ENCODE measurements at places on chromosomes 7 and 10.

- no peak for DNase-seq
These were observed 140.3 kb downstream of the MACC1 start for GRCh38 chr7:20076835-20077234.

DNA sequence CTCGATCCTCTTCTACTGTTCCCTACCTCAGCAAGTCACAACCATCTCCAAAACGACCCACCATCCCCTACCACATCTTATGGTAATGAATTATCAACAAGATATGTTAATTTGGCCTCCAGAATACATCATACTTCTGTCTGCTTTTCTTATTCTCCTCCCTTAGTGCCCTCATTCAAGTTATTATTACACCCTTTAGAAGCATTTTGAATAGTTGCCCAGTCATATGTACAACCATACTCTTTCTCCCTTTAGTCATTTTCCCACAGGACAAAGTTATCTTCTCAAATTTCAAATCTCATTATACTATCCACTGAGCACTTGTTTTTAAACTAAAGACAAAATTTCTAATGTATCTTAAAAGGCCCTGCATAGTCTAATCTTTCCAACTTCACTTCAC is 71.0 kb downstream of the GNAT3 start:
- DNase-seq: no peak

- DNase-seq: no peak
These were observed 116.0 kb downstream of the SLIT1 start for GRCh38 chr10:97069576-97070362.

- DNase-seq: no peak
These were observed 36.2 kb upstream of the CFAP46 start for GRCh38 chr10:132978542-132978941.

DNA sequence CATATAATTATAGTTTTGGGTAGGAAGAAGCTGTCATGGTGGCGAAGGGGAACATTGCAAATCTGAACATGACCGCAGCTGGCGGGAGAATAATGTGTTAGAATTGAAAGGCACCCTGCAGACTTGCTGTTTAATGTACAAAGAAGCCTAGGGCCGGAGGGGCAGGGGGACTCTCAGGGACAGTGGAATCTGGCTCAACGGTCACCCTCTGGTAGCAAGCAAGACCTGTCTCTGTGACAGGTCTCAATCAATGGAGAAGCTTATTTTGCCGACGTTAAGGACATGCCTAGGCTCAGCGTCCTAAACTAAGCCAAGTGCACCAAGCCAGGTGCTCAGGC is 177.3 kb downstream of the NSUN6 start:
- no peak for DNase-seq

- DNase-seq: no peak
These were observed 829 bp downstream of the CHRM2 start for GRCh38 chr7:136869001-136869961.

GRCh38 chr10:19283285-19283684 is 234.7 kb downstream of the MALRD1 start:
- DNase-seq: no peak

GRCh38 chr10:7283246-7283645 is 127.6 kb downstream of the SFMBT2 start:
- DNase-seq: no peak

DNA sequence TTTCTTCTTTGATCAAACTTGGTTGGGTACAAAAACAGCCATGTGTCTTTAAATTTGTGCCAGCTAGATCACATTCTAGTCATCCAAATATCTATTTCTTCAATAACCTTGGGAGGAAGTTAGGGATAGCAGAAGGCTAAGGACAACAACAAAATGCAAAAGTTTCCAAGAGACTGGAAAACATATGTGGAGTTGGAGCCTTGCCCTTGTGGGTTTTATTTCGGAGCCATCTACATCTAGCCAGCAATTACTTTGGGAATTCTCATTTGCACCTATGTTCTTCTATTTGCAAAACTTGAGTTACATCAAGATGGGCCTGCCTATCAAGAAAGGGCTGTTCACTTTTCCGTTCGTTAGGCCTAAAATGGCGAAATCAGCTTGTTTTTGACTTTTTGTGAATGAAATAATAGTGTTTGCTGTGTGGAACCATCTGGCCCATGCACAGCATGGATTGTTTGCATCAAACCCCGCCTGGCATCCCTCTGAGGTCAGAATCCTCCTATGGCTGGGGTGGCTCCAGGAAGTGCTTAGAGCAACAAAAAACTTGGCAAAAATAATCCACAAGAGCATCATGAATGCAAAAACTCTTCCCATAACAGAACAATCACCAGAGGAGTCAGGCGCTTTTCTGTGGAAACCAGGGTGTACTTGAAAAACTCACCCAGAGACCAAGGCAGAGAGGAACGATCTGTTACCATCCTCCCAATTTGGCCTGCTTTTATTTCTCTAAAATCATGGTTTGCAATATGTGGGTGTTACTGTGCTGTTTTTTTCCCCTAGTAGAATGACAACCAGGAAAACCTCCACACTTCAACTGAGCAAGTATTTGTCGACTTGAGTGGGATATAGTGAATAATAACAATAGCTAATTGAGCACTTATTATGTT is 36.2 kb upstream of the XPNPEP1 start:
- DNase-seq: no peak

- no peak for DNase-seq
These were observed 19.1 kb downstream of the ADAM12 start for GRCh38 chr10:126369125-126369710.

DNA sequence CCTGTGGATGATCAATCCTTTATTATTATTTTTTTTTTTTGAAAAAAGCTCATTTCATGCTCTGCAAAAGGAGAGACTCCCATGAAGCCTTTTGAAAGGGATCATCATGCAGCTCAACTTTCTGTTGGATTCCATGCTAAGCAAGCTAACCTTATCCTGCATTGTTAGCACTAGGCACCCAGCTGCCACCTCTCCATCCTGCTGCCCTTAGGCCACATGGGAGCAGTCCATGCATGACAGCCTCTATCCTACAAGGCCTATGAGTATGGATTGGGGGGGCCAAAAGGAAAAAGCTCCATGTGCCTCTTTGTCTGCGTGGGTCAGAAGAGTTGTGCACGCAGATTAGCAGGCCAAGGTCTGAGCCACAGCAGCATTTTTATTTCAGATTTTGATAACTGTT is 19.2 kb downstream of the SMNDC1 start:
- no peak for DNase-seq

DNA sequence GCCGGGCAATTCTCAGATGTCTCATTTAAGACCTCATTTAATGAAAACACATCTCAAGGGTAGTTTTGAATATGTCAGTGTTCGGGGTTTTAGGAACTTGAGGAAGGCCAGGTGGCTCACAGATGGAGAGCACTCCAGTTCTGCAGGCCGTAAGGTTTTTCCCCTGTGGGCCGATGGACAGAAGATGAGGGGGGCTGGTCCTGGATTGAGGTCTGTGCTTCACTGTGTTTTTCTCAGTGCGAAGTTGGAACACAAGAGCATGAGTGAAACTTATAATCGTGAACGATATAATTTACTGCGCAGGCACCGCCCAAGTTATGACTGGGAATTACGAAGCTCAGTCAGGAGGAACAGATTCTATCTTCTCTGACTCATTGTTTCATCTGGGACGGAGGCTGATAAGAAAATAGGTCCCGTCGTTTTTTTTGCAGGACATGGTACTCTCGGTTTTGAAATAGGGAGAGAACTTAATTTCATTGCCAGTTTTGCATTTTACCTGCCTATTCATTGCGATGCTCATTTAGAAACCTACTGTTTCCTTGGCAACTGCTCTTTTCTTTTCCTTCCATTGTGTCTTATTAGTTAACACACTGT is 591.0 kb upstream of the PFKP start:
- no peak for DNase-seq

- peak; percentile 19 for DNase-seq
These were observed 33.8 kb upstream of the ZFAND2A start for GRCh38 chr7:1193593-1194424.

DNA sequence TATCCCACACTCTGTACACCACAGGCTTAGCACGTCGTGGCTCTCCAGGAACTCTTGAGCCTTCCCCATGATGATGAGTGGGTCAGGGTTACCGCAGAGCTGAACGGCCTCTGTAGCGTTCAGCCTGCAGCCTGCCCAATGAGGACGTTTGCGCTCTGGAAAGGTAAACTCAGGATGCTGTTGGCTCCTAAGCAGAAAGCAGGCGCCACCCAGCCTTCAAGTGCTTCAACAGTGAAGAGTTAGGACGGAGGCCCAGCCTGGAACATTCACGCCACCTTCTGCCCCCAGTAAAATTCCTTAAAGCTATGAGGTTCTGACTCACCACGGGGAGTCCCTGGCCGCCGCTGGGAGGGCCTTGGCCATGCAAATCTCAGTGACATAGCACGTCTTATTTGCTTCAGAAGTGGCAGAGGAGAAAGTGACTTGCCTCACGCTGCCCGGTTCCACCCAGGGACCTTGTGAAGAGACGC is 161.5 kb upstream of the SH2B2 start:
- DNase-seq: no peak

DNA sequence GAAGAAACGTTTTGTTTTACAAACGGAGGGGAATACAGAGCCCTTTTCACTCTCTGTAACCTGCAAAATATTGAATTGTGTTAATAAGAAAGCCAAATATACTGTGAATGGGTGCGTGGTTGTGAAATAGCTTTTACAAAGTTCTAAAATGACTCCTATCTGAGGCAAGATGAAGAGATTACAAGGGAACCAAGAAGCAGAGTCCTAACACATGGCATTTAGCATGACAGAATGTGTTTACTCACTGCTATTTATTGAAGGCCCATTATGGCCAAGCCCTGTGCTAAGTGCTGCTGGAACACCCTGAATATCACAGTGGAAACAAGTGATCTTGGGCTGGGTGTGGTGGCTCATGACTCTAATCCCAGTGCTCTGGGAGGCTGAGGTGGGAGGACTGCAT is 12.9 kb downstream of the JCAD start:
- no peak for DNase-seq

- no peak for DNase-seq
These were observed 102.8 kb downstream of the PRKG1 start for GRCh38 chr10:51176976-51177695.

DNA sequence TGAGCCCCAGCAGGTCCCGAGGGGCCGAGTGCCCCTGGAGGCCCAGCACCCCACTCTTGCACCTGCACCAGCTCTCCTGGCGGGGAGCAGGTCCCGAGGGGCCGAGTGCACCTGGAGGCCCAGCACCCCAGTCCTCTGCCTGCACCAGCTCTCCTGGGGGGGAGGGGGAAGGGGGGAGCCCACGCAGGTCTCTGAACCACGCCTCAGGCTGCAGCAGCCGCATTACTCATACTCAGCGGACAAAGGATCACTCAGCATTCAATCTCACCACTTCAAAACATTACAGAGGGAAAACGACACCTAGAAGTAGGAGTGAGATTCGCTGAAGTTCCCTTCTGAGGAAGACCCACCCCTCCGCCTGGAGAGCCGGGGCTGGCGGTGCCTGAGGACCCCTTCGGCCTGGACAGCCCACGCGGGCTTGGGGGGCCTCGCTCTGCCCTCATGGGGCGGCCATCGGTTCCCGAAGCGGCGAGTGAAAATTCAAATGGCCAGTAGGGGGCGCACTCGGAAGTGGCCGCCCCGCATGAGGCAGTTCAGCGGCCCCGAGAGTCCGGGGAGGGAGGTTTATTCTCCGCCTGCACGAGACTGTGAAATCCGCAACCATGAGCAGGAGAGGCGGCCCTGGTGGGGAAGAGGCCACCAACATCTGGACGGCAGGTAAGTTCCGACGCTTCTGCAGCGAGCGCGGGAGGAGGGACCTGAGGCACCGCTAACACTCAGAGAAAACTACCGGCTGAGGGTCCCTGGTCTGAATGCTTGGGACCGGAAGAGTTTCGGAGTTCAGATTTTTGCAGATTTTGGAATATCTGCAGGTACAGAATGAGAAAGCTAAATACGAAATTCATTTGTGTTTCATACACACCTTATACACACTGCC is 1.1 kb upstream of the GPER1 start:
- DNase-seq: peak; percentile 68

- DNase-seq: no peak
These were observed 19.5 kb downstream of the HDAC9 start for GRCh38 chr7:18515067-18515466.

GRCh38 chr10:100890673-100891317 is 22.0 kb upstream of the SLF2 start:
- DNase-seq: no peak

DNA sequence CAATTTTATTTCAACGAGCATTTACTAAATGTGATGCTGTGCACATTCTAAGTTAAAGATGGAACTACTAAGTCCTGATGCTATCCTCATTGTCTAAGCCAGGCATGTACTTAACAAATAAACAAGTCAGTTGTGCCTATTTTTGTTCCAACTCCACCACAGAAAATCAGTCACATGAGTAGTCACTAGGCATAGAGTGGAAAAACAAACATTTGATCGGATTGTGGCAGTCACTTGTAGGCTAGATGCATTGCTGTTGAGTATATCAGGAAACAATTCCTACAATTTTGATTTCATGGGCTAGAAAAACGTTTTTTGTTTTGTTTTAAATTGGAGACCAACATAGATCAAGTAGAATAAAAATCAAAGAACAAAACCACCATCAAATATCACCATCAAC is 177.6 kb upstream of the SLC25A13 start:
- no peak for DNase-seq
